Stimulated activated CD4-positive, alpha-beta T cell treated with anti-CD3 and anti-CD28 coated beads, Interleukin-2, amount 100 ng/mL, for 4 hours (primary cell): ENCODE measurements at places on chromosomes 3 and 15.

GRCh38 chr3:44482721-44483120 is 5.3 kb upstream of the ZNF445 start:
- DNase-seq, result no peak

- DNase-seq, result no peak
Measured at GRCh38 chr15:72961346-72961745, 90.9 kb upstream of the NEO1 start.

GRCh38 chr3:137348936-137349335 is 391.2 kb downstream of the IL20RB start:
- no peak for DNase-seq

- no peak for DNase-seq
Measured at GRCh38 chr3:101141135-101141534, 147.9 kb upstream of the ABI3BP start.

GRCh38 chr3:143165211-143165610 is 45.6 kb downstream of the CHST2 start:
- no peak for DNase-seq

- DNase-seq, result no peak
Measured at GRCh38 chr15:40716165-40716564, 21.2 kb downstream of the RAD51 start.

DNA sequence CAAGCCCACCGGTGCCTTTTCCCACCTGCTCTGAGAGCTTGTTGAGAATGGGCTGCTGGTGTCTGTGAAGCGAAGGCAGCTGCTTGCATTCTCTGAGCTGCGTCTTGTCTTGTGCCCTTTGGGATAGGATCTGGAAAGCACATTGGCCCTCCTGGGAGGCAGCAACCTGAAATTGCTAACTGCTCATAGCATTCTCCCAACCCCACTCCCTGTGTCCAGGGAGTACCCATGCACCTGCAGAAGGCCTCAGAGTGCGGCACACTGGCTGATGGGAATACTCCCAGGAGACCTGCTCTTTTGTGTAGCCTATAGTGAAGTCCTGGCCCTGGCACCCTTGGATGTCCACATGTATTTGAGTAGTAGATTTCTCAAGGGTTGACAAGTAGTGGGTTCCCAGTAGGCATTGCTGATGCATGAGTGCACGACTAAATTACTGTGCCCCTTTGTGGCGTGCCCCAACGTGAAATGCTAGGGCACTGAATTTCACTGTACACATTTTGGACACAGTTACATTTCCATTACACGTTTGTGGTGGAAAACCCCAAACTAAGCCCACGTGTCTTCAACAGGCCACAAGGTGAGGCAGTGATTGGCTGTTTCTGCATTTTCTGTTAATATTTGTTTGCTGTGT is 3.7 kb downstream of the EPHB1 start:
- no peak for DNase-seq

GRCh38 chr3:152364237-152364636 is 95.5 kb downstream of the MBNL1 start:
- DNase-seq, result no peak

- no peak for DNase-seq
Measured at GRCh38 chr3:172201870-172202236, 162.5 kb downstream of the FNDC3B start.

GRCh38 chr3:35448681-35449080 is 190.6 kb upstream of the ARPP21 start:
- DNase-seq, result no peak

- no peak for DNase-seq
Measured at GRCh38 chr3:47910777-47911440, 105.3 kb downstream of the MAP4 start.

DNA sequence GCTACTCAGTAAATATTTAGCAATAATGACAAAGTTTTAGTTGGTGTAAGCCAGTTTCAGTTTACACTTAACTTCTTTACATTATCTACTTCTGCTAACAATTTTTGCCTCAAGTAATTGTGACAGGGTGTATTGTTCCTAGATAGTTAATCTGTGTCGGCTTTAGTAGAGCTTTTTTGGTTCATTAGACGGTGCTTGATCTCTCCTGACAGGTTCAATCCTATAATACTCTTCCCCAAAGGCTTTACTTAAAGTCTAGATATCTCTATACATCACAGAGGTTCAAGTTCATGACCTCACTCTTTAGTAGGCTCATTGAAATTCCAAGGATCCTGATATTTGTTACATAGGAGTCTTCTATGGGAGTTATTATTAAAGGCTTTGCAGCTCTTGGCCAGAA is 365.6 kb upstream of the DPPA4 start:
- no peak for DNase-seq

- DNase-seq, result no peak
Measured at GRCh38 chr3:55903680-55904079, 416.6 kb upstream of the WNT5A start.

DNA sequence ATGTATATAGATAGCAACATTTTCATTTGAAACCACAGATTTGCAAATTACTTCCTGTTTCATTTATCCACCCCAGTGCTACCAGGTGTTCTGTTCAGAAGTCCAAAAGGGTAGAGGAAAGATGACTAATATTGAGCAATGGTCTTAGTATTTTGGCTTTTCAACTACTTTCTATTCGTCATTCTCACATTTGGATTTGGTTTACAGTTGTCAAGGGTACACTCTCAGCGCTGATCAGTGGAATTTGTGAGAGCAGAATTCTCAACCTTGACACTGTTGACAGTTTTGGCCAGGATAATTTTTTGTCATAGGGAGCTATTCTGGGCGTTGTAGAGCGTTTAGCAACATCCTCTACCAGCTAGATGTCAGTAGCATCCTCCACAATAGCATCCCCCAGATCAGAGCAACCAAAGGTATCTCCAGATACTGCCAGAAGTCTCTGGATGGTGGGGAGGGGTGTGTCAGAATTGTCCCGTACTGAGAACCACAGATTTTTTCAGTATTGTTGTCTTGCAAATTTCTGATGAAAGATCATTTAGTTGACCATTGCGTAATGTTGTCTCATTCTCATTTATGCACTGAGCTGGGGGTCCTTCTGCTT is 4.2 kb downstream of the HMCES start:
- DNase-seq, result peak; percentile 9

DNA sequence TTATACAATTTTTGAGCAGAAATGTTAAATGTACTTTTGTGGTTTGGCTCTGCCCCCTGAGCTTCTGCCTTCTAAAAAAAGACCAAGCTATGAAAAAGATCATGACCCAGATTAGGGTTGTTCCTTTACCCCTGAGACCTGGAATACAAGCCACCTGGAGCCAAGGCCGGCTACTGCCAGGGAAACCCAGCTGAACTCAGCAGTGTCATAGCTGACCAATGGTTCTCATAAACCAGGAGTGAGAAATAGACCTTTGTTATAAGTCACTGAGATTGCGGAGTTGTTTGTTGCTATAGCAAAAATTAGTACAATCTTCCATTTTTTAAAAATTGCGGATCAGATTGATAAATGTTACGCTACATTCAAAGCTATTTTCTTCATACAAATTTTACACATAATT is 1261.7 kb downstream of the ROBO1 start:
- DNase-seq, result no peak

GRCh38 chr3:38738630-38739395 is 77.2 kb downstream of the SCN10A start:
- DNase-seq, result no peak
